BJ (cell line): ENCODE measurements at places on chromosomes 6 and 20.

DNA sequence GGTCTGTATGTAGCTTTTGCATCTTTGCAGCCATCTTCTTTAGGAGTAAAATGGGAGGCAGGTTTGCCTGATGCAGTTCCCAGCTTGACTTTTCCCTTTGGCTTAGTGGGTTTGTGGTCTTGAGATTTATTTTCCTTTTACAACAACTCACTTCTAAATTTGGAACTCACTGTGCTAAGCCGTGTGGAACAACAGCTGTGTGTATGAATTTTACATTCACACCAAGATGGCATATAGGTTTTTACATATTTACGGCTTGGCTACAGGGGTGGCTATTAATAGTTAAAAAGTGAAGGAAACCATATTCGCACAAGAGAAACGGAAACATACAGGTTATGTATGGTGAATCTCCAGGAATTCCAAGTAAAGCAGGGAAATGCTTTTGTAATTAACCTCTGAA is 2.5 kb downstream of the TTLL2 start:
- no peak for DNase-seq

- DNase-seq: no peak
Measured at GRCh38 chr6:21997119-21998037, 299.5 kb downstream of the PRL start.

DNA sequence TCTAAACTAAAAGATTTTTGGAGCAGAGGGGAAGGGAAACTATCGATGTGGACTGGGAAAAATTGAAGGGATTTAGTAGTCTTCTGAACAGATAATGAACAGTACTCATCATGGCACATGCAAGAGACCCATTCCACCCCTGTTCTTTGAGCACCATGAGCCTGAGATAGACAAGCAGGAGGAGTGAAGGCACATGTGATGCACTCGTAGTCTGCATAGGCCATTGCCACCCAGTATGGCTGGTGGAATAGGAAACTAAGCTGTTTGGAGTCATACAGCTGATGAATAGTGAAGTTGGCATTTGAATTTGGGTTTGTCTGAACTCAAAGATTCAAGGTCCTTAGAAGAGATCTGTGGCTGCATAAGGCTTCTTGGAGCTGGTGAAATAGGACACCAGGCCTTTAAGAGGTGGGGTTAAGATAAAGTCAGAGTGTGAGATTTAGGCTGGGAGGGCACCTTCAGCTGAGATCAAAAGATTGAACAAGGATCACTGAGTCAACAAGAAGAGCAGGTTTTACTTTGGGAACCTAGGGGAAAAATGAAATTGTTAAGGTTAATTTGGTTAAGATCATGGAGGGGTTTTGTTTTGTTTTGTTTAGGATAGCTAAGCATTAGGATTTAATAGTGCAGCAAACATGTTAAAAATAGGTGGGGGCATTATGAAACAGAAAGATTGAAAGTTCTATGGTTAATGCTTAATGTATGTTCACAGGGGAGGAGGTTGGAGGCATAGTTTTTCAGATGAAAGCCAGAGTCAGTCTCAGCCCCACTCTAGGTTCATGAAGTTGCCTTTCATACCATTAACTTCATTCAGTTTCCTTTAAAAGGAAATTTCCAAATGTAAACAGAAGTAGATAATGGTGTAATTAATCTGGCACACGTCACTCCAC is 148.8 kb downstream of the ARID1B start:
- no peak for DNase-seq

- no peak for DNase-seq
Measured at GRCh38 chr6:132964101-132964867, 149.9 kb downstream of the RPS12 start.

GRCh38 chr20:26209171-26209941 is 512.7 kb upstream of the ZNF337 start:
- DNase-seq: no peak

DNA sequence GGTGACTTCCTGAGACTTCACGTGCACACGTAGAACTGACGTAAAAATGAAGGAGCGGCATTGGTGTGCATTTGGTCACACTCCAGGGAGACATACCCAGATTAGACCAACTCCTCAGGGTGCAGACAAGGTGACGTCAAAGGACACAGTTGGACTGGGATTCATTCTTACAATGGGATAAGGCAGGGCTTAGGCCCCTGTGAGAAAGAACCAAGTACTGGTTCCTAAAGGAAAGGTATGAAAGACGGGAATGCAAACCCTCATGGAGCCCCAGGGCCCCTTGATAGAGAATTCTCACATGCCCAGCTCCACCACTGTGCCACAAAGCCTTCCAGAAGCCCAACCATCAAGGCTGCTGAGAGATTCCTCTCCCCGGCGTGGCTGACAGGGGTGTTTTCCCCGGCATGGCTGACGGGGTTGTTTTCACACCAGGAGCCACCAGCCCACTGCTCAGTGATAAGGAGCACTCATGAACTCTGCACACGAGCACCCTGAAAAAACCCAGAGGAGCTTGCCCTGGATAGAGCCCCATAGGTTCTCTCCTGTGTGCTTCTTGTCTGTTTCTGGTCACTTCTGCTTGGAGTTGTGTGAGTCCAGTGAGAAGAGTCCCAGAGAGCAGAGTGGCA is 90.1 kb downstream of the CAP2 start:
- DNase-seq: no peak

DNA sequence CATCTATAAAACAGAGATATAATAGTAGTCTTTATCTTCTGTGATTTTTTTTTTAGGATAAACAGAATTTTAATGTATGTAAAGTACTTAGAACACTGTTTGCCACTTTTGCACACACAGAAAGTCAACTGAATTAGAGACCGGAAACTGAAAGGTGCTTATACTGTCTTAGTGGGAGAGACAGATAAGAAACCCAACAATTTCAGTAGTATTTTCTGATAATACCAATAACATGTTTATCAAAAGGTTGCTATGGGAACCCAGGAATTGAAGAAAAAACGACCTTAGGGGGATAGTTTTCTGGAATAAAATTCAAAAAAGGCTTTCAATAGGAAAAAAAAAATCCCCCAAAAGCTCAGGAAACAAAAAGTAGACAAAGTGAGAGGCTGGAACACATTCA is 138.6 kb downstream of the BCKDHB start:
- no peak for DNase-seq

DNA sequence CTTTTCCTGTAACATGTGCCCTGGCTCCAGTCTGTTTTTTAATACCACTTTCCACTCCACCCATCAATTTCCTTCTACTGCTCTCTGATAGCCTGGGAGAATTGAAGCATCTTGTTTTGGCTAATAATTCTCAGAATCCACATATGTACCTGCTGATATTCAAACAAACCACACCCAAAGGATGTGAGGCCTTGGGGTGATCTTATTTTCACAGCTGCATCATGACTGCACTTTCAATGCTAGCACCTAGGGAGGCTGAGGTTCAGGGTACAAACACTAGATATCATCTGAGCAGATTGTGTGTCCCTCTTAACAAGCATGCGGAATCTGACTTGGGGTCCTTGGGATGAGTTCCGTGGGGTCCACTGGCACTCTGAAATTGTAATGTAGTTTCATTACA is 12.7 kb downstream of the FNDC1 start:
- DNase-seq: no peak

DNA sequence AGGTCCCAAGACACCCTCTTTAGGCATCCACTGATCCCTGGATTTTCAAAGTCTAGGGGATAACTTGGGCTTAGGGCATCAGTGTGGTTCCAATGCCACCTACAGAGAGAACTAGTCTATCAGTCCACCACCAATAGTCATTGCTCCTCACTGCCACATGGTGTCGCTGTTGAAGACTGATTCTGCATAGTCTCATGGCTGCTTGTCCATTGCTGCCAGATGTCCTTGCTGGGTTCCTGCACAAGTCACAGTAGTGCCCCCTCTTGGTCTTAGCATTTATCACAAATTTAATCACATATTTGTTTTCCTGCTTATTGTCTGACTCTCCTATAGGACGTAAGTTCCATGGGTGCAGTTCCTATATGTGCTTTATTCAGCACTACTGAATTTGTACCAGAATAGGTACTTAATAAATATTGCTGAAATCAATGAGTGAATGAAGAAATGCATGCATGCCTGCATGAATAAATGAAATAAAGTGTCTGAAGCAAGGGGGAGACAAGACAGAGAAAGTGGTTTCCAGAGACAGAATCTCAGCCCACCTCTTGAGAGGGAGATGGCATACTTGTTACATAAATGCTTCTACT is 45.9 kb upstream of the RALY start:
- DNase-seq: no peak

DNA sequence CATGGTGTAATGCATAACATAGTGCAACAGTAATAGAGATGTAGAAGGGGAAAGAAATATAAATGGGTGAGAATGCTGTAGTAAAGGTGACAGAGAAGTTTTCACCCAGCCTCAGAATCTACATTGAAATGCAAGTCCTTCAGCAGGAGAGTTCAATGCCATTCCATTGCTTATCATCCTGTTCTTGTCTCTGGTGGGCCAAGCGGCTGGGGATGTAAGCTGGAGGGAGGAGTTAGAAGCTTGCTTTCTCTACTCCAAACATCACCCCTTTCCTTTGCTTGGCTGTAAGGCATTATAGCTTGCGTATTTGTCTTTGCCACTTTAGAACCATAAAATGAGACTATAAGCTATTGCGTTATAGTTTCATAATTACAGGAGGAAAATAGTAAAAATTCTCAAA is 2.2 kb upstream of the FUT9 start:
- DNase-seq: no peak
